CD4-positive, alpha-beta T cell treated with Interleukin-10 for 1 hour (primary cell): ENCODE measurements at places on chromosomes 2 and 18.

- no peak for DNase-seq
Observed at GRCh38 chr2:31962757-31963361, 47.9 kb downstream of the MEMO1 start.

DNA sequence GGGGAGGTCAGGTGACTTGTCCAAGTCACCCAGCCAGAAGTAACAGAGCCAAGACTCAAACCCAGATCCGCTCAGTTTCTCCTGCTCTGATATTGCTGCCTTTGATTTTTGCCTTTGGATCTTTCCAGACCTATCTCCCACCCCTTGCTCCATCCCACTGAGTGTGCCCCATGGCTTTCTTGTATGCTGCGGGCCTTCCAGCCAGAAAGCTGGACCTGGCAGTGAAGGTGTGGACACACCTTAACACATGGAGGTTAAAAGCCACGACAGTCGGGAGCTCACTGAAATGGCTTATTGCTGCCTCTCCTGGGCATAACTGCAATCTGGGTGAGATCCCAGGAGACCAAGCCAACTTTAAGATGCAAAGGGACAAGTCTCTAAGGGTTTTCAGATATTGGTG lies 86.7 kb downstream of the LONRF2 start:
- no peak for DNase-seq

DNA sequence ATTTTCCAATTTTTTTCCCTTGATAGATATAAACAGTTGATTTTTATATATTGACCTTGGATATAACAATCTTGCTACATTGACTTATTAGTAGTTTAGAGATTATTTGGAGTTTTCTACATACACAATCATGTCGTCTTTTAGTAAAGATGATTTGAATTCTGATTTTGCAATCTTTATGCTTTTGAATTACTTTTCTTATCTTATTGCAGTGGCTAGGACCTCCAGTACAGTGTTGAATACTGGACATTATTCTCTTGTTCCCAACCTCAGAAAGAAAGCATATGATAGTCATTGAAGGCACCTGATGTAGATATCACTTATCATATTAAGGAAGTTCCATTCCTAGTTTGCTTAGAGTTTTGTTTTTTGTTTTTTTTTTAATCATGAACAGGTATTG lies 90.2 kb downstream of the RAB3GAP1 start:
- DNase-seq, result no peak

- no peak for DNase-seq
Observed at GRCh38 chr18:58216071-58216481, 172.1 kb downstream of the NEDD4L start.

- no peak for DNase-seq
Observed at GRCh38 chr2:238905644-238906043, 57.8 kb downstream of the TWIST2 start.

DNA sequence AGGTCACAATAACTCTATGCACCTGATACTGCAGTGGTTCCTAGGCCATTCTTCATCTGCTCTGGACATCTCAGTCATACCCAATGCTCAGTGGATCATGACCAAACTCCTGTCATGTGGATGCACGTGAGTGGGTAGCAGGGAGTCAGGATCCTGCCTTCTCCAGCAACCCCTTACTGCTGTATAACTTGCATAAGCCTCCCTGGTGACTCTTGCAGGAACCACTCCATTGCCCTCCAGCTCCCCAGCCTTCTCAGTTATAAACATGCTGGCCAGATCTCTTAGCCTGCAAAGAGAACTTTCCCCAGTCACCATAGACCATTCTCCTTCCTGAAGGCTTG lies 98.6 kb upstream of the ZNF397 start:
- no peak for DNase-seq

DNA sequence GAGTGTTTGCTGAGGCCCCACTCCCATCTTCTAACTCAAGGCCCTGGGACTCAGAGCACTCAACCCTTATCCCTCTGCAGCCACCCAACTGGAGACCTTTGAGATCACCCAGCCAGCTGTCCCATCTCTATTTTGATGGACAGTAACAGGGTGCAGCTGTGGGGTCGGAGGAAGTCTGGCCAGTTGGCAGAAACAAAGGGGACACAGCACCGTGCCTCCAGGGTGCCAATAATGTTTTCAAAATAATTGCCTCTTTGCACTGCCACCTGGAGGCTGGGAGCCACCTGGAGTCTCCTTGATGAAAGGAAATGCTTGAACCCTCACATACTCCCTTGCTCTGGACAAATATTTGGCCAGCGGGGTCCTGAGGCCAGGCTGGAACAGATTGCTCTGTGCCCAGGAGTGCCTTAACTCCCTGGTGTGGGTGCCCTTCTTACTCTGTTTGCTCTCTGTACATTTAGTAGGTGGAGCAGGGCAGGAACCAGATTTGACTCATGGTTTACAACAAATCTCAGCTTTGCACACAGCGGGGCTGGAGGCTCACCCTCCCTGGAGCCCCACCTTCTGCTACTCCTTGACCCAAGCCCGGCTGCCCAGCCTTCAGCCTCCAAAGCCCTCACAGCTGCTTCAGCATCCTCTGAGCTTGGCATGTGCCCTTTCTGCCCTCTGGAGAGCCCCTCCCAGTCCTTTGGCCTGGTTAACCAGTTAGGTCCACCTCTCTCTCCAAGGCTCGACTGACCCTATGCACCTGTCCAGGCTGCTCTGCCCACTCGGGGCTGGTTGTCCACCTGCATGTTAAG lies 17.2 kb downstream of the MAL start:
- no peak for DNase-seq

GRCh38 chr2:42012651-42013050 lies 35.2 kb upstream of the PKDCC start:
- DNase-seq, result no peak

DNA sequence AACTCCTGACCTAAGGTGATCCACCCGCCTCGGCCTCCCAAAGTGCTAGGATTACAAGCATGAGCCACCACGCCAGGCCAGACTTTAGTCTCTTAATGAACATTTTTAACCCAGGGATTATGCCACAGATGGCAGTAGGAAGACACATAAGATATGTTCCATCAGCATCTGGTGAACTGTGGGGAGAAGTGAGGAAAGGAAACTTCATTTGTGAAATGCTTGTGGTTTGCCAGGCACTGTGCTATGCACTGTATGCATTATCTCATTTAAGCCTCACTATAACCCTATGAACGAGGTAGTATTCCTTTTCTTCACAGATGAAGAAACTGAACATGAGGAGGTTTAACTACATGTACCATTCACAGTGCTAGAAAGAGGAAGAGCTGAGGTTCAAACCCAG lies 29.3 kb downstream of the PTRHD1 start:
- no peak for DNase-seq

GRCh38 chr2:10781746-10782145 lies 30.8 kb downstream of the PDIA6 start:
- DNase-seq, result no peak

- no peak for DNase-seq
Observed at GRCh38 chr2:215434447-215435279, 1.2 kb downstream of the FN1 start.

- no peak for DNase-seq
Observed at GRCh38 chr2:212797484-212798205, 259.0 kb upstream of the ERBB4 start.

DNA sequence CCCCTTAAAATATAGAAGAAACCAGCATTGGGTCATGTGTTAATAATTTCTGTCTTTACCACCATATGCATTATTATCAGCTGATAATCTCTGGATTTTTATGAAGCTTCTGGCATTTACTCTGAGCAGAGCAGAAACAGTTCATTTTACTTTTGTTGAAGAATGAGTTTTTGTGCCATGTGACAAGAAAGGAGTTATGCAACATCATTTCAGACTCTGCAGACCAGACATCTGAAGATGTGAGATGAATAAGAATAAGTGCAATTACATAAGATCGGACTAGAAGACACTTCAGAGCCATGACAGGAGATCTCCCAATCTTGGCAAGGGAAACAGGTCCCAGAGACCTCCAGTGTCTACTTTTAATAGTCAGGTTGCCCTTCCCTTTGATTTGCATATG lies 869.4 kb upstream of the VRK2 start:
- DNase-seq, result no peak

DNA sequence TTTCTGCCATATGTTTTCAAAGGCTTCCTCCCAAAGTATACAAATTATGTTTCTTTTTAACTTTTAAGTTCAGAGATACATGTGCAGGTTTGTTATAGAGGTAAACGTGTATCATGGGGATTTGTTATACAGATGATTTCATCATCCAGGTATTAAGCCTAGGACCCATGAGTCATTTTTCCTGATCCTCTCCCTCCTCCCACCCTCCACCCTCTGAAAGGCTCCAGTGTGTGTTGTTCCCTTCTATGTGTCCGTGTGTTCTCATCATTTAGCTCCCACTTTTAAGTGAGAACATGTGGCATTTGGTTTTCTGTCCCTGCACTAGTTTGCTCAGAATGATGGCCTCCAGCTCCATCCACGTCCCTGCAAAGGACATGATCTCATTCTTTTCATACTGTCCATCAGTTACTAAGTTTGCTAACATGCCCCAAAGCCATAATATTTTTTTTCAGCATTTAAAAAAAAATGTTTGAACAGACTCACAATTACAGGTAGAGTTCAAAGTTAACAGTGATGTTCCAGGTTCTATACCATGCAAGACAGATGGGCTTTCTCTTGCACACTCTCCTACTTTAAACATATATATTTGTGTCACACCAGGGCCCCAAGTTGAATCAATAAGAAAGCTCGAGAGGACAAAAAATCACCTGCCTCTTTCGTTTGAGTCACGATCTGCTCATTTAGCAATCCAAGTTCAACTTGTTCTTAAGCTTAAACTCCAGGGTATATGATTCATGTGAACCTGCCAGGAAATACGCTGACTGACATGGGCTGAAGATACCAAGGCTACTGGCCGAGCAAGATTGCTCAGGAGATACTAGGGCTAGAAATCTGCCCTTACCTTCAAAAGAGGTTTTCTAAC lies 77.6 kb downstream of the AP1S3 start:
- no peak for DNase-seq

DNA sequence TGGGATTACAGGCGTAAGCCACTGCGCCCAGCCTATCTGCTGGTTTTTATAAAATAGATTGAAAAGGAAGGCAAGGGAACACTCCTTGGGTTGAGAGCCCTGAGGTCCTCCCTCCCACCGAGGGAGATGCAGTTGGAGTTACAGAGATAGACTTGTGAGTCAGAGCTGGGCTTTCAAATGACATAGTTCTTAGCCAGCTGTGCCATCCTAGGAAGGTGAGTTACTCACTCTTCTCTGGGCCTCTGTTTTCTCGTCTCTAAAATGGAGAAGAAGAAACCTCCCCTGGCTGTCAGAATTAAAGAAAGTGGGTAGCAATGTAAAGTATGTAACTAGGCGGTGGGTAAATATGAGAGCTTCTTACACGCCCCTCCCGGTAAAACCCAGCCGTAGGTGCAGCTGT lies 2.4 kb downstream of the LRRFIP1 start:
- DNase-seq, result no peak

DNA sequence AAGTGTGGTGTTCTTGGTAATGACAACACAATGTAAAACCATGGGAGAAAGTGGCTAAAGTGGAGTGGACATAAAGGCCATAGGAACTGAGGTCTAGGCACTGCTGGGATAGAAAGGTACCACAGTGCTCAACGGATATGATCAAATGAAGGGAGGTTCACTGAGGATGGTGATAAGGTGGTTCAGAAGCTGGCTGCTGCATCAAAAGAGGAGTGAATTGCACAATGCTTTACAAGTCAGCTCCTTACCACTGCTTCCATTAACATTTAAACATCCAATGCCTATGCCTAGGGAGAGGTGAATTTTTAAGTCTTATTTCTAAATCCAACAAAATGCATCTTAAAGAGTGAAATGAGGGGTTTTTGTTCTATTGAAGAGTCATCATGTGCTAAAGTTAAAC lies 100.1 kb upstream of the ITGB6 start:
- DNase-seq, result no peak

GRCh38 chr2:101900375-101900774 lies 91.4 kb upstream of the IL1R2 start:
- DNase-seq, result peak; percentile 10

- DNase-seq, result no peak
Observed at GRCh38 chr2:236485519-236485918, 84.1 kb upstream of the ACKR3 start.

DNA sequence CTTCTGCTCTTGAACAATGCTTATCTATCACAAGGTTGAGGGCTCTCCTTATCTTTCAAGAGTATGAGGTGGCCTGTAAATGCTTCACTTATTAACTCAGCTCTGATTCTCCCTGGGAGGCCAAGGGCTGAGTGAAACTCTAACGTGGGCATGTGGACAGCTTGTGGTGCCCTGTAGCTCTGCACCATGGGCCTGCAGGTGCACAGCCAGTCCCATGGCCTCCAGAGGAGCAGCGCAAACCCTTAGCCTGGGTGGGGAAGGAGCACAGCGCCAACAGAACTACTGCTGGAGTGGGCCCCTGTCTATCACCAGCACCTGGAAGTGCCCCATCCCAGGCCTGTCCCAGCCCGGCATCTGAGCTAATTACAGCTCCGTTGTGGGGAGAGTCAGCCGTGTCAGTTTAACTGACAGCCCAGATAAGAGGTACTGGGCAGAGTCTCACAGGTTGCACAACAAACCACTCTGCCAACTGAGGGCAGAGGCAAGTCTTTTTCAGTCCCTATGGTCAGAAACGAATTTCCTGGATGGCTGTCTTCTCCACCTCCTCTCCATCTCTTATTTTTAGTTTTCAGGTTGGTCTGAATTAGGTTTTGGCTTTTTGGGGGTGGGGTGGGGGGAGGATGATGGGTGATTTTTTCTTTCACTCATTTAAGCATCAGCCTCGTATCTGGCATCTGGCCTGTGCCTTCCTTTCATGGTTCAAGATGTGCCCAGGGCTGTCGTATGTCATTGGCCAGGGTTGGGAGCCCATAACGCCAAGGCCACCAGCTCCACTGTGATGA lies 219.5 kb downstream of the BCL2 start:
- DNase-seq, result no peak

- DNase-seq, result no peak
Observed at GRCh38 chr18:43574974-43575373, 297.7 kb upstream of the SYT4 start.

DNA sequence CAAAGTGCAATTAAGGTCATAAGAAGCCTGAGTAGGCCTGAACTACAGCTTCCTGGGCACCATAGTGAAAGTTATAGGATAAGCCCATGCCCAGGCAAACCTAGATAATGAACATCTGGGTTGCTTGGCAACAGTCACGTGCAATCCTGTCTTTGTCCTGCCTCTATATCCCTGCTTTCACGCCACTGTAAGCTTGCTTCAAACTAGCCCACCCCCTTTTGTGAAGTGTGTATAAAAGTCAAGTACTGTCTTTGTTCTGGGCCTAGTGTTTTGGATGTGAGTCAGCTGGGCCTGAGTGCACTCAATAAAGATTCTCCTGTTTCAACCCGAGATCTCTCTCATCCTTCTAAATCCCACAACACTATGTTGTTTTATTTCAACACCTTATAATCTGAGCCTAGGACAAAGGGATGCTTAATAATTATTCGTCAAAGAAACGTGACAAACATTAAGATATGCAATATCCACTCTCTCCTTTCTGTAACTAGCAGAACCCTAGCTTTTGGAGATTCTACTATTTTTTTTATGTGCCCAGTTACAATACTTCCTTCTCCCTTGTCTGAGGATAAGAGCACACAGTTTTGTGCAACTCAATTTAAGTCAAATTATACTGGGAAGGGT lies 927.8 kb downstream of the SUCLG1 start:
- DNase-seq, result no peak

- no peak for DNase-seq
Observed at GRCh38 chr2:236557306-236558030, 12.2 kb upstream of the ACKR3 start.

- no peak for DNase-seq
Observed at GRCh38 chr18:79645291-79645983, 34.2 kb upstream of the CTDP1 start.

GRCh38 chr2:236179236-236180075 lies 11.3 kb upstream of the GBX2 start:
- no peak for DNase-seq

- no peak for DNase-seq
Observed at GRCh38 chr2:232028071-232028470, 66.6 kb downstream of the DIS3L2 start.
